Stimulated activated CD4-positive, alpha-beta T cell treated with anti-CD3 and anti-CD28 coated beads, Interleukin-1b, Interleukin-23, amount 100 ng/mL, for 24 hours (primary cell): ENCODE measurements at places on chromosomes 6 and 20.

GRCh38 chr20:5401277-5401875, 84.6 kb upstream of the PROKR2 start:
- DNase-seq, result no peak

DNA sequence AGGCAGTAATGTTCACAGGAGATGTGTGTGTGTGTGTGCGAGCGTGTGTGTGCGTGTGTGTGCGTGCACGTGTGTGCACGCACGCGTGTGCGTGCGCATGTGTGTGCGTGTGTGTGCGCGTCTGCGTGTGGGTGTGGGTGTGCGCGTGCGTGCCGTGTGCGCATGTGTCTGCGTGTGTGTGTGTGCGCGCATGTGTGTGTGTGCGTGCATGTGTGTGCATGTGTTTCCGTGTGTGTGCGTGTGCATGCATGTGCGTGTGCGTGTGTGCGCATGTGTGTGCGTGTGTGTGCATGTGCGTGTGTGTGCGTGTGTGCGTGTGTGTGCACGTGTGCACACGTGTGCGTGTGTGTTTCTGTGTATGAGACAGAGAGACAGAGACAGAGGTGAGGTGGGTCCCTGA, 136.0 kb upstream of the CST7 start:
- DNase-seq, result no peak

DNA sequence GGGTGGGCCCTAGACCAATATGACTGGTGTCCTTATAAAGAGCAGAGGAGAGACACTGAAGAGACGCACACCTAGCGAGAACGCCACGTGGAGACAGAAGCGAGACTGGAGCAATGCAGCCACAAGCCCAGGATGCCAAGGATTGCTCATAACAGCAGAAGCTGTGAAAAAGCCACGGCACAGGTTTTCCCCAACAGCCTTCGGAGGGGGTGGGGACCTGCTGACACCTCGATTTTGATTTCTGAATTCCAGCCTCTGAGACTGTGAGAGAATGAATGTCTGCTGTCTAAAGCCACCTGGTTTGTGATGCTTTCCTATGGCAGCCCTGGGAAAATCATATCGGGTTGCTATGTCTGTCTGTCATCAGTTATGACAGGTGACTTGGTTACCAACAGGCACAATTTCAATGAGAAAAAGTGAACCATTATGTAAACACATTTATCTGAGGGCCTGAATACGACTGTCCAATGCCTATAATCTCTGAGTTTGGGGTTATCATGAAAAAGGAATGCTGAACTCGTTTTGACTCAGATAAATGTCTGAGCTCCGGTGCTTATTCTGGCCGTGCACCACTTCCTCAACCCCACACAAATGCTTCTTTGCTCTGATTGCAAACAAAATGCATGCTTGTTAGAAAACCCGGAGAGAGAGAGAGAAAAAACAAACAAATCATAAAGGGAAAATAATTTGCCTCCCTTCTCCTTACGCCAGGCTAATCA, 769.7 kb downstream of the PTPRT start:
- DNase-seq, result no peak

GRCh38 chr6:41162687-41163418, at the start of gene TREM2:
TREM2 (minus strand) TSS chr6:41163116; CDS start chr6:41163082, 34 bp downstream.
- no peak for DNase-seq

DNA sequence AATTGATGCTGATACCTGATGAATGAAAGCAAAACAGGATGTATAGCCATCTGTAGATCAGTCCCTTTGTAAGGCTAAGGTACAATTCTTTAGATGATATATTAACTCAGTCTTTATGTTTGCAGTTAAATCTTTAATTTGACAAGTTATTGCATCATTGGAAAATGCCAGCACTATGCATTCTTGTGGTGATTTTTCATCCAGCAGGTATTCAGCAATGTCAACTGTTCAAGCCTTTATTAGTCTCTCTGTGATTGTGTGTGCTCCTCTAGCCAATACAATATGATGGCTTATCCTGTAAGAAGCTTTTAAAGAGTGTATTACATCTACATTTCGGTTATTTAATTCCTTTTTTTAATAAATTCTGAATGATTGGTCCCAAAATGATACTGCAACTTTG, 34.3 kb downstream of the HLA-DMB start:
- DNase-seq, result no peak

GRCh38 chr20:9180481-9181257, 111.8 kb downstream of the PLCB4 start:
- DNase-seq, result no peak
